ENCODE measurements at places on chromosomes 3 and 15.

GRCh38 chr15:29812384-29812694 lies 9.9 kb downstream of the TJP1 start:
- no peak for DNase-seq

GRCh38 chr15:68114840-68115239 lies 60.7 kb downstream of the PIAS1 start:
- no peak for DNase-seq

GRCh38 chr15:99438691-99439523 lies 126.9 kb upstream of the MEF2A start:
- DNase-seq, result no peak

DNA sequence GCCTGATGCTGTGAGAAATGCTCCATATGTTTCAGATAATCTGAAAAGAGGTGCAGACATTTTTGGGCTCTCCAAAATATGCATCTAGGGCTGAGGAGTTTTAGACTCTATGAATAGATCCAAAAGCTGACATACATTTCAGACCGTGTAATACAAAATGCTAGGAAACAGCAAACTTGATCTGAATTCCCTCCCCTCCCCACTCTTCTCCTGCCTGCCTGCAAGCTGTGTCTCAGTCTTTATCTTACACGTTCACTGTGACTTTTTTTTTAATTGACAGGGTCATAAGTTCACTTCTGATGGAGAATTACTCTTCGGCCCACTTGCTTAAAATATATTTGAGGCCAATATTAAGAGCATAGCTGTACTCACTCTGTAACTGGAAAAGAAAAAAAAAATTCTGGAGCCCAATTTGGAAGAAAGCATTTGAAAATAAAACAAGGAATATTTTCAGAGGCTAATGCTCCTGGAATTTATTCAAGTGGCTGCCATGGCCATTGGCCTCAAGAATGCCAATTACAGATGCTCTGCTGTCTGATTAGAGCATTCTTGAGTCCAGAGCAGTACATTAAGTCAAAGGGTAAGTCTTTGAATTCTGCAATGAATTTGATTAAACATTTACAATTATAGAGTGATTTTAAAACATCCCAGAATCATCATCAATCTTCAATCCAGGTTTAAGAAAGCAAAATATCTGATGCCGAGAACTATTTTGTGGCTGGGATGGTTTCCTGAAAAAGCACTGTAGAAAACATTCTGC lies 146.2 kb upstream of the SEMA6D start:
- no peak for DNase-seq

- no peak for DNase-seq
Measured at GRCh38 chr15:52556524-52557273, 12.1 kb downstream of the ARPP19 start.

- DNase-seq, result no peak
Measured at GRCh38 chr15:52097180-52097579, 15.4 kb downstream of the BCL2L10 start.

DNA sequence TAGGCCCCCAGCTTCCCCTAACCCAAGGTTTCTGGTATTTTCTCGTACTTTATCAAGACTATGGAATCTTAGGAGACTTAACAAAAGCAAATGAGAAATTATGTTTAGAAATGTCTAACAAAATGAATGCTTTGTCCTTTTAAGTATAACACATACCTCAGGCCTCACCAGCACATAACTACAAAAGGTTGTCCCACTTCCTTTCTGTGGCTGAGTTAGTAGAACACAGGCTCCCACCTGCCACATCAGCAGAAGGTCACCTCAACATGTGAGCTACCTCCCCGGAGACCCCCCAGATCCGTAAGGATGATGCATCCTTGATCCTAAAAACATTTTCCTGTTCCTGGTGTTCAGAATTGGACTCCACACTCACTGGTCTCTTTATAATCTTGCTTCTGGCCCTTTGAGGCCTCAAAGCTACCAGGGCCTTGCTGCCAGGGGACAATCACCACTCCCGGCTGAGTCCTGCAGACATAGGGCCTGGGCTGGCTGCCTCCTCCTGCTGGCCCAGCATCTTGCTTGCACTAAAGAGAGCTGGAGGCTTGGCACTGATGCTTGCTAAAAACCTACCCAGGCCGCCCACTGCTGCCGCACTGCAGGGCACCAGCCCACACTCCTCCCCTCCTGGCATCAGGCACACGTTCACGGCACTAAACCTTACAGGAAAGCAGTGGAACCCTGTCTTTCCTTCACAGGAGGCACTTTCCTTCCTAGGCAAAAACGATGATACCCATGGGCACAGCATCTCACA lies 2.9 kb downstream of the CCRL2 start:
- no peak for DNase-seq

- DNase-seq, result no peak
Measured at GRCh38 chr15:62066663-62067447, at the start of gene C2CD4A. TSS of gene C2CD4A (plus strand) at chr15:62066977. CDS start at chr15:62067614, 637 bp downstream.

GRCh38 chr3:47425959-47426358 lies 45.1 kb downstream of the PTPN23 start:
- no peak for DNase-seq

GRCh38 chr15:45314960-45315359 lies 62.9 kb downstream of the SLC28A2 start:
- DNase-seq, result no peak

DNA sequence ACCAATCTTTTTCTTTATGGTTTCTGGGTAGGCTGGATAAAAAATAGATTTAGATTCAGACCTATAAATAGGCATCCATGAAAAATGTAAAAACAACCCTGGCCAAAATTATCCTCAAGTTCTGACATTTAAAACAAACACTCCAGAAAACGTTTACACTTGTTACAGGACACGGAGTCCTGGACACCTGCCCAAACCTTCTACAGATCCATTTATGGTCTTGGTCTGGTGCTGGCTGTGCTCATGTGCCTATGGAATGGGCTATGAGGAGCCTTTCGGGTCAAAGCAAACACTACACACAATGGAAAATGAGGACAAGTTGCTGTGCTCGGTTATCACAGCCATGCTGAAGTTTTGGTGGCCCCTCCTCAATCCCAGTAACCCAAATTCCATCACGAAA lies 108.1 kb downstream of the PDZRN3 start:
- DNase-seq, result no peak

DNA sequence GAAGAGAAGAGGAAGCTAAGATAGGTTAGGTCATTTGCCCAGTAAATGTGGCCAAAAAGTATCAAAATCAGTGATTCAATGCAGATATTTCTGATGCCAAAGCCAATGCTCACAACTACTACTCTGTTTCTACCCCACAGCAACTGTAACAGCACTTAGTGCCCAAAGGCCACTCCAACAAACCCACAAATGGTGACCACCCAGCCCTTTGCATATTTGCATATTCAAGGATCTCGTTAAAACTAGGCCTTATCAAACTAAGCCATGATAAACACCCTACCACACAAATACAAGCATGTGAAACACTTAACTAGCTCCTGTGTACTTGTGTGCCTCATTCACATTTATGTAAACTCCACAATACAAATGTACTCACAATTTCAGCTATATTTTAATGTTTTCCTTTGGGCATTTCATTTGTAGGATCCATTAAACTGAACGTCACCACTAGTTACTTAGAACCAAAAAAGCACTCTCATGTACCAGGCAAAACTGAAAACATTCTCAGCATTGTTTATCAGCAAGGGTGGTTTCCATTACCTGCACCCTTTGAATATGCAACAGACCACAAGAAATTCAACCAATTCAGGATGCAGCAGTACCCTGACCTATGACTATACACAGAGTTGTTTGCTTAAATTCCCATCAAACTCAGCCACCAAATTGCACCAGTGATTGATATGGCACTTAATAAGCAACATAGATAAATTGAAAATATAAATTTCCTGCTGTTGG lies 111.2 kb upstream of the STT3B start:
- no peak for DNase-seq

GRCh38 chr3:188589071-188589470 lies 435.1 kb downstream of the LPP start:
- no peak for DNase-seq

DNA sequence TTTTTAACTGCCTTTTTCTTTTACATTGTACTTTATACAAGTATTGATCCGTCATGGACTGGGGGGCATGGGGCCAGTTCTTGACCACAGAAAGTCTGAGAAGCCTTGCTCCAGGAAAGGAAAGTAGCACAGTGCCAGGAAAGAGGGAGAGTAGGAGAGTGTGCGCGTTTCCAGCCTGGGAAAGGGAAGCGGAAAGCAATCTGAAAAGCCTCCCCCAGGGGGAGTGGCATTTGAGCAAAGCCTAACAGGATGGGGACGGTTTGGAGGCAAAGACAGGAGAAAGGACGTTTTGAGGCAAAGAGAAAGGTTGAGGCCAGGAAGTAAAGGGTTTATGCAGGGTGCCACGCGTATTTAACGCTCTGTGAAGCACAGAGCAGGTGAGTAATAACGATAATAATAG lies 116.9 kb downstream of the RORA start:
- no peak for DNase-seq

DNA sequence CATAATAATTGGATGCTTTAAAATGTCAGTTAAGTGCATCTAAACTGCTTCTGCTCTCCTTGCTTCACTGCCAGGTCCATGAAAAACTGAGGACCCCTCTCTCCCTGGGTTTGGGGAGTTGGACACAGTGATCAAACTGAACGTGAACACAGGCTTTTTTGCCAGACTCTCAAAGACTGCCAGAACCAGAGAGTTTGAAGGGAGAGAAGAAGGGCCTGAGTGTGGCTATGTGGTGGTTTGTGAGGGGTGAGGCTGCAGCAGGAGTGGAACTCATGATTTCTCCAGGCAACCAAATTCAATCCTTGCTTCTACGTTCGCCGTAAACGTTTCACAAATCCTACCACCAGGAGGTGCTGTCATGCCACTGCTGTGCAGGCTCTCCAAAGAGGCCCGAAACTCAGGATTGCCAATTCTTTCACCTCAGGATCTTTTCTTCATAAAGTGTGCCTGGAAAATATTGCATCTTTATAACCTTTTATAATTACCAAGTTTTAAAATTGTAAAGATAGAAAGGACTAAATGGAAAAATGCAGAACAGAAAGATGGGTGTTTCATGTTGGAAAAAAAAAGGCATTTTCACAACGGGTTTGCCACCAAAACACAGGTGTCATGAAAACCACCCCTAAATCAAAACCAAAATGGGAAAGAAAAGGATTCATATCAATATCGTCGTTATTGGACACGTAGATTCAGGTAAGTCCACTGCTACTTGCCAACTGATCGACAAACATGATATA lies 19.7 kb downstream of the TM4SF4 start:
- no peak for DNase-seq

GRCh38 chr3:58038675-58039292 lies 30.6 kb downstream of the FLNB start:
- no peak for DNase-seq

DNA sequence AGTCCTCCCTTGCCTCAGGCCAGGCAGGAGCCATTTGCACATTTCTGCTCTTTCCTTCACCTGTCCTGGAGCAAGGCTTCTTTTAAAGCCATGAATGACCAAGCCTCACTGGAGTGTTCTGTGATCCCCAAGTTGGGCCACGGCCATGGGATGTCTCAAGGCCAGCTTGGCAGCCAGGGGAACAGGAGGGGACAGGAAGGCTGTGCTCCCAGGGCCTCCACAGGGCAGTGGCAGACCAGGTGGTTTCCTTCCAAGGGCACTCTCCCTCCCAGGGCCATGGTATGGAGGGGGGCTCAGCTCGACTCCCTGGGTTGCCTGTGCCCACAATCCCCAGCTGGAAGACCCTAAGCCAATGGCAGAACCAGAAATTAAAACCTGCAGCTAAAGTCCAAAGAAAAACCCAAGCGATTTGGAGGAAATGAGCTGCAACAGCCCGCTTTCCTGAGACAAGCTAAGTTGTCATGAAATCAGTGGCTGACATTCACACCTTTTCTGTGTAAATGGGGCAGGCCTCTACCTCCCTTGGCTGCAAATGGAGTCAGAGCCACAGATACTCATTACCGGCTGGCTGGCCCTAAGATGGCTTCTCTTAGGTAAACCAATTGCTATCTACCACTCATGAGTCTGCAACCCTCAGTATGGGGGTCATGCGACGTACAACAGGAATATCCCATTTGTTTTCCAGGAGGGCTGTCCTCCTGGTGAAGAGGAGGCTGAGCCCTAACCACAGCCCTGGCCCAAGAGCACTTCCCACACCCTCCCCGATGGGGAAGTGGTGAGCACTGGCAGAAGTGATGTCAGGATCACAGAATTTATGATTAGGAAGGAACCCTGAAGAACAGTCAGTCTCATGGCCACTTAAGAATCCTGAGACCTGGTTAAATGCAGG lies 83.3 kb downstream of the SNRK start:
- DNase-seq, result no peak

GRCh38 chr3:13347390-13347950 lies 72.7 kb downstream of the NUP210 start:
- DNase-seq, result no peak

GRCh38 chr15:67992834-67993233 lies 61.3 kb upstream of the PIAS1 start:
- DNase-seq, result no peak
